ENCODE measurements at places on chromosomes 6 and 20.
A peak's percentile ranks its signal among the peaks of the same experiment; 100 is the strongest.

GRCh38 chr20:33650753-33651561 is 11.2 kb upstream of the C20orf144 start:
- no peak for DNase-seq

DNA sequence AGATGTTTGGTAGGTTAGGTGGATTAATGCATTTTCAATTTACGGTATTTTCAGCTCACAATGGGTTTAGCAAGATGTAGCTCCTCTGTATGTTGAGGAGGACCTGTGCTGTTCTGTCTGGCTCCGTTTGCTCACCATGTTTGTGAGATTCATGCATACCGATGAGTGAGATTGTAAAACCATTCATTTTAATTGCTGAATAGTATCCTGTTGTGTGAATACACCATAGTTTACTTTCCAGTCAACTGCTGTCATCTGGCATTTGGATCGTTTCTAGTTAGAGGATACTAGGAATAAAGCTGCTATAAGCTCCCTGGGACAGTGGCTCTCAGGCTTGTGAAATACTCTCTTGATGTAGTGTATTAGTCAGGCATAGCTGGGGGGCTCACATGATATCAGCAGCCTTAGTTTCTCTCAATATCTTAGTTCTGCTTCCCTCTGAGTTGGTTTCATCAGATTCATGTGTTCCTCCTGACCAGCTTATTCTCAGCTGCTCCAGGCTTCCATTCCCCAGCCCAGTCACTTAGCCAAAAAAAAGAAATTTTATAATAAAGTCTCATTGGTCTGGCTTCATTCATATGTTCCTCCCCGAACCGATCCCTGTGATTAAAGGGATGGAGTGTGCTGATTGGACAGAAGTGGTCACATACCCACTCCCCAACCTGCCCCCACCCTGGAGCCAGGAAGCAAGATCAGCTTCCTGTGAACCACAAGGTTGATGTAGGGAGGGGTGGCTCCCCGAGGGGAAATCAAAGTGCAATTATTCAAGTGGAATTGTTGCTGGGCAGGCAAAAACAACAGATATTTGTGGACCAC is 10.9 kb upstream of the B4GALT5 start:
- DNase-seq = peak; percentile 35

- peak; percentile 52 for DNase-seq
Observed at GRCh38 chr6:10951675-10952282, 64.9 kb downstream of the SYCP2L start.

- no peak for DNase-seq
Observed at GRCh38 chr20:3161316-3162079, 1.8 kb upstream of the FASTKD5 start.

DNA sequence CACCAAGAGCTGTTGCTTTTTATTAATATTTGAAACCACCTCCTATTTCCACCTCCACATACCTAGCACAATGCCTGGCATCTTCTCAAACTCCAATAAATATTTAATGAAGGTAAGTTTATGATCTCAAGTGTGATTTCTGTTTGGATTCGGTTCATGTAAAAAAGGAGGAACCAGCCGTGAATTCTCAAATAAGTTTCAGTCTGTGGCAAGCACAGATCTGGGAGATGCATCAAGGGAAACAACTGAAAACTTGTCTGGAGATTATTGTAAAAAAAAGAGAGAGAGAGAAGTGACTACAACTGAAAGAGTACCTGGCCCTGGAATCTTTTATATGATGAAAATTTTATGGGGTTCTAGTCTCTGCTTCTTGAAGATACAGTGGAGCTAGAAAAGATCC is 52.8 kb upstream of the PNRC1 start:
- DNase-seq = no peak

- DNase-seq = no peak
Observed at GRCh38 chr6:62976566-62976965, 234.7 kb upstream of the FKBP1C start.

DNA sequence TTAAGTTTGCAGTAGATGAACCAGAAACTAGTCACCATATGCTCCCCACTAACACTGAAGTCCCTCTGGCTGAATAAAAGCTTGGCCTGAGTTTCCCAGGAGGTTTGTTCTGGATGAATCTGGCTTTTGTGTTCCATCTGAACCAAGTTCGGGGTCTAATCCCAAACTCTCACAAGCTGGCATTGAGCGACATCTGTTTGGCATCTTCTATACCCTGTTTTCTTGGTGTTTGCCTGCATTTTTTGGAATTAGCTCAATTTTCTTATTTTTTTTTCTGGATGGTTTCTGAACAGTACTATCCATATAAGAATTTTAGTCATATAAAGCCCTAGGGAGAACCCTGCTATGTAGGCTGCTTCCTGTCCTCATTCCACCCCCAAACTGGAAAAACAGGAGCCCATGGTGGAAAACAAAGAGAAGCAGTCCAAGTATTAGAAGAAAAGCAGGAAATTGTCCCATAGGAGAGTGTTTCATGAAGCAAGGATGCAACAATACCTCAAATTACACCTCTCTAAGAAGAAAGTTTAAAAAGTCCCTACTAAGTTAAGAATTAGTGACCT is 737.1 kb downstream of the DHX35 start:
- DNase-seq = no peak

- DNase-seq = no peak
Observed at GRCh38 chr6:128410584-128410983, 109.8 kb downstream of the PTPRK start.

- DNase-seq = no peak
Observed at GRCh38 chr6:10933126-10933525, 46.3 kb downstream of the SYCP2L start.

DNA sequence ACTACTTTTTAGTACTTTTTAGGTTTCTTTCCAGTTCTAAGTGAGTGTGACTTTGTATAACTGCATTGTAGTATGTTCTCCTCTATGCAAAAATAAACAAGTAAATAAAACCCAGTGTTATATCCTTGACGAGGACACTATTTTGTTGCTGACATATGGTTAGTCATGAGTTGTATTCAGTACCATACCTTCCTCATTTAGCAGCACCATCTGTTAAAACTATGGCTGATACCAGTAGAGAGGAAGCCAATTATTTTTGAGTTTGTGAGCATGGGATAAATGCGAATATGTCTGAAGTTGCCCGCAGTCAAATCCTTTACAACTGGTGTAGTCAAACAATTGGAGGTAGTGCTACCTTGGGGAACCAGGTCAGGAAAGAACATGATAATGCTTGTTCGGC is 74.1 kb downstream of the CDKAL1 start:
- DNase-seq = no peak

GRCh38 chr6:107819217-107819616 is 4.9 kb downstream of the SCML4 start:
- no peak for DNase-seq

DNA sequence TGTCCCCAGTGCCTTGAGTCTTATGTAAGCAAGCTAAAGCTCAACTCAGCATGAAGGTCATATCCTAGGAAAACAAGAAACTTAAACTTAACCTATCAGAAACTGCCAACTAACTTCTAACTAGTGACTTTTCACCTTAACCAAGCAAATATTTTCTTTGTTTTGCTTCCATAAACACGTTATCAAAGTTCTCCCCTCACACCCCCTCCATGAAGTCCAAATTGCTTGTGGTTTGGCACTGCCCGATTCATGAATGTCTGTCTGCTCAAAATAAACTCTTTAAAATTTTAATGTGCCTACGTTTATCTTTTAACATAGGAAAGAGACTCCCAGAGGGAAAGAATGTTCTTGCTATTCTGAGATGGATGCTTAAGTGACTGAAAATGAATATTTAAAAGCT is 34.9 kb downstream of the GSTA2 start:
- DNase-seq = peak; percentile 11

- peak; percentile 7 for DNase-seq
Observed at GRCh38 chr6:101883505-101883904, 490.0 kb downstream of the GRIK2 start.

- no peak for DNase-seq
Observed at GRCh38 chr6:6522709-6523108, 65.8 kb upstream of the LY86 start.

DNA sequence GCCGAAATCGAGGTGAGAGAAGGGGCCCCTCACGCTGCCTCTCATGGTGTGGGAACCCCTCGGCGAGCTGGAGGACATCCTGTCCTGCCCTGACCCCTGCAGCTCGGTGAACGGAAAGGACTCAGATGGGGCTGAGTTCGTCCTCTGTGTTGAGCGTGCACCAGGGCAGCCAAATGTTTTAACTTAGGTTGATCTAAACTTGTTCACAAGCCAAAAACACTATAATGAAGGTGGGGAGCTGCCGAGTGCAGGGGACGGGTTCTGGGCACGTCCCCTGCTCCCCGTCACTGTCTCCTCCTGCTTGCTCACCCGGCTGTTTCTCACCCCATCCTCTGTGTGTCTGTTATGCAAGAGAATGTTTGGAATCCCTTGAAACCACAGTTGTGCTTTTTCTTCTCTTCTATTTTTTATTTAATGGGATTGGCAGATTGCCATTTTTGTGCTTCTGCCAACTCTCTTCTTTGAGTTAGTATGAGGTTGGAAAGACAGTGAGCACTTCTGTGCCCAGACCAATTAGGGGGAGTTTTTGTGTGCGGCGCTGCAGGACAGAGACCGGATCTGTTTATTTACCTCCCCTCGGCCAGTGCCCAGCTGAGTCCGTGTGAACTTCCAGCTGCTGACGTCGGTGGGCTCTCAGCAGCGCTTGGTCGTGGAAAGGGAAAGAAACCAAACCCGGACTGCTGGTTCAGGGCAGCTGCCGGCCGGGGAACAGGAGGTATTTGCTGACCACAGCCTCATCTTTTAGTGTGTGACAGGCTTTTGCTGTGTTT is 158.1 kb downstream of the DTNBP1 start:
- DNase-seq = peak; percentile 99

- no peak for DNase-seq
Observed at GRCh38 chr6:51793393-51793792, 294.0 kb downstream of the PKHD1 start.

GRCh38 chr6:41683523-41684310 is 45.4 kb downstream of the MDFI start:
- DNase-seq = peak; percentile 65

DNA sequence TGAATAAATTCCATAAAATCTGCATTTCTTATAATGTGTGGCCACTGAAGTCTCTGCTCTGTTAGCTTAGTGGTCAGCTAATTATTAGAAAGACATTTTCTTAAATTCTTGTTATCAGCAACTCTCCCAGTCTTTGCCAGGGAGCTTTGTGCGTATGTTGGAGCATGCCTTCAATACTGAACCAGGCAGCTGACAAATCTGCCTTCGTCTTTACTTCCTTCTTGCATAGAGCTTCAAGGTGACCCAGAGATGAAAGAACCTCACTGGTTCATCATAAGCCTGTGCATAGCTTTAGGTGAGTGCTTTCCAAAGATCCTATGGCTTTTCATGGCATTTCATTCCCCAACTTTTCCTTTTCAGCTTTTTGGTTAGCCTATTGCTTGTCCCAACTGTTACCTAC is 43.0 kb upstream of the NELFCD start:
- no peak for DNase-seq

DNA sequence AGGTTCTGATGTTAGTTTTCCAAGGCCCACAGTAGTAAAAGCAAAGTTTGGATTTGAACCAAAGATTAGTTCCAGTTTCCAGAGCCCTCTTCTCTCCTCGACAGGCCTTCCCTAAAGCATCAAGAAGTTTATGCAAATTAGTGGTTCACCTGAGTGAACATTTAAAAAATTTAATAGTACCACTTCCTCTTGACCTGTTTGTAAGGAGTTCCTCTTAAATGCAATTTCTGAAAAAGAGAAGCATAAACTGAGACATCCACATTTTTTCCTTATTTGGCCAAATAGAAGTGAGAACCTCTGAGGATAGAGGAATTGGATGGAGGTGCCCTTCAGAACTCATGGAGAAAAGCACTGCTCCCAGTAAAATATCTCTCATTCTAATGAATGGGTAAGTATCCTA is 1.2 kb upstream of the DSE start:
- DNase-seq = no peak

DNA sequence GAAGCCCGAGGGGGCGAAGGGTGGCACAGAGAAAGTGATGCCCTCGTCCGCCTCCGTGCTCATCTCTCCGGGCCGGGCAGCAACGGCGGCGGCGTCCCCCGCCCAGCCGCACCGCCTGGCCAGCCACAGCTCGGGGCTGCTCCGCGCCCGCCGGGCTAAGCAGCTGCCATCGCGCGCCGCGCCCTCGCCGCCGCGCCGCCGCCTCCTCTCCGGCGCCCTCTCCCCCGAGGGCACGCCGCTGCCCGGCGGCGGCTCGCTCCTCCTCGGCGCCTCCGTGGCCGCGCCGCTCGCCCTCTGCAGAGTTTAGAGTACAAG is 225 bp downstream of the MAP3K5 start:
- no peak for DNase-seq

- DNase-seq = peak; percentile 5
Observed at GRCh38 chr20:4883051-4883450, 118.3 kb downstream of the SLC23A2 start.

DNA sequence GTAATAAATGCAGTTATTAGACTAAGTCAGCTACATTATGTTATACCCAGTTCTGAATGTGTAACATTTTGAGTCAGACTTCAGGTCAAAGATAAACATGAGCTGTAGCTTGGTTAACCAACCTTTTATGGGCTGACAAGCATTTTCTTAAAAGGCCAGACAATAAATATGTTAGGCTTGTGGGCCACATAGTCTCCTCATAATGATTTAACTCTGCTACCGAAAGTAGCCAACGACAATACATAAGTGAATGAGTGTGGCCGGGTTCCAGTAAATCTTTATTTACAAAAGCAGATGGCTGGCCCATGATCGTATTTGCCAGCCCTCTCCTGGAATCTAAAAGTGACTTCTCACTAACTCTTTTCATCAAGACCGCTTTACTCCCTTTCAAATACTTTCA is 49.9 kb downstream of the ATG5 start:
- DNase-seq = no peak

DNA sequence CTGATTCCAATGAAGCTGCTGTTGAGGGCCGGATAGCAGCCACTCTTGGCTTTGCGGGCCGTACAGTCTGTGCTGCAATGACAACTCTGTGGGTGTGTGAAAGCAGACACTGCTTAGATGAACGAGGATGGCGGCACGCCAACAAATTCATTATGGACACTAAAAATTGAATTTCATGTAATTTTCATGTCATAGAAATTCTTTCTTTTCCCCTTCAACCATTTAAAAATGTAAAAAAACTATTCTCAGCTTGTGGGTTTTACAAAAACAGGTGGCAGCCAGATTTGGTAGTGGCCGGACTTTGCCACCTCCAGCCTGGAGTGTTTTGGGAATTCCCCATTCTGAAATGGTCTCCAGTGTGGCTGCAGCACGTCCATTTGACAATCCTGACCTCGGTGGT is 26.0 kb downstream of the MAS1 start:
- peak; percentile 63 for DNase-seq

- DNase-seq = no peak
Observed at GRCh38 chr6:26193467-26194328, 106.5 kb downstream of the HFE start.

GRCh38 chr6:12344961-12345693 is 55.0 kb downstream of the EDN1 start:
- no peak for DNase-seq

Data from myocyte (in vitro differentiated cells).